Kidney epithelial cell (primary cell): ENCODE measurements at places on chromosomes 16 and 17.

- DNase-seq: no peak
Measured at GRCh38 chr17:67902511-67903231, 77.4 kb downstream of the BPTF start.

- DNase-seq: no peak
Measured at GRCh38 chr16:79050063-79050462, 550.5 kb downstream of the MAF start.

GRCh38 chr17:7351665-7352502 lies at the start of gene KCTD11:
Gene KCTD11 (plus strand): TSS chr17:7352162.
- peak; percentile 62 for DNase-seq

- no peak for DNase-seq
Measured at GRCh38 chr17:61627125-61627524, 36.1 kb upstream of the NACA2 start.

GRCh38 chr17:1498869-1499268 lies 6.4 kb upstream of the MYO1C start:
- DNase-seq: no peak

- DNase-seq: no peak
Measured at GRCh38 chr16:67872131-67872630, 671 bp upstream of the EDC4 start.

- DNase-seq: no peak
Measured at GRCh38 chr17:35968520-35969054, 12.7 kb downstream of the CCL16 start.
